ENCODE measurements at places on chromosomes 7 and 10.

GRCh38 chr10:131451407-131452015 is 140.0 kb upstream of the TCERG1L start:
- no peak for DNase-seq

DNA sequence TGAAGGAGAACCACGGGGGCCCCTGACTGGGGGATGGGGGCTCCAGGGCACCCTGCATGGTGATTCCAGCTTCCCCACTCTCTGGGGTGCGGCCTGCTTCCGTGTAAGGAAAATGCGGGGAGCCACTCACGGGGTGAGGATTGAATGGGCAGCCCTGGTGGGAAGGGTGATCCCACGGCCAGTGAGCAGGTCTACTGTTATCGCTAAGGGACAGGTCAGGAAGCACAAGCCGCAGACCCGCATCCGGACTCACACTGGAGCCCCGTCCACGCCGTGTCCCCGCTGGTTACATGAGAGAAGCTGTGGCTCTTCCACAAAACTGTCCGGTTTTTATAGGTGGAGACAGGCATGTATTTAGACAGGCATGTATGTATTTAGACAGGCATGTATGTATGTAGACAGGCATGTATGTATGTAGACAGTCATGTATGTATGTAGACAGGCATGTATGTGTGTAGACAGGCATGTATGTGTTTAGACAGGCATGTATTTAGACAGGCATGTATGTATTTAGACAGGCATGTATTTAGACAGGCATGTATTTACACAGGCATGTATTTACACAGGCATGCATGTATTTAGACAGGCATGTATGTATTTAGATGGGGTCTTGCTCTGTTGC is 5.7 kb downstream of the PSMG3 start:
- no peak for DNase-seq

DNA sequence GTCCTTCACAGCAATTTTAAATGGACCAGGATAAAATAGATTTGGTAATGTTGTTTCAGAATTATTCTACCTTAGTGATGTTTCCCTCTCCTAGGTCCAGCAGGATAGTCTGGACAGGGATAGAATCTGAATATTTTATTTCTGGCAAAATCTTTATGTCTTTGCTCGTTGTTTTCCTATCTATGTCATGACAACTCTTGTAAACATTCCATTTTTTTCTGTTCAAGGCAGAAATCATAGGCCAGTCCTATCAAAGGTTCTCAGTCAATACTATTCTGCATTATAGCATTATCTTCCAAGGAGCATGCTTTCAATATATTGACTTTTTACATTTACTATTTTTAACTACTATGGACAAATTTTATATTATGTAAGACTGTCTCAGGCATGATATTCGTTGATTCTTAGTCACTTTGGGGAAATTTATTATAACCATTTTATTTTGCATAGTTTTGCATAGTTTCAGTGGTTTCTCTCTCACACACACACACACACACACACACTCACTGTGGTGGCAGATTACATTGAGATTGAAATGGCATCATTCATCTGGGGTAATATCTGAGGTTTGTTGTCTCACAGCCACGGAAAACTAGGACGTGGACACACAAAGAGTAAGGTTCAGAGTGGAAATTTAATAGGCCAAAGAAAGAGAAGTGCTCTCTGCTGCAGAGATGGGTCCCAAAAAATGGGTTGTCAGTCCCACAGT is 17.2 kb downstream of the TAS2R60 start:
- no peak for DNase-seq

DNA sequence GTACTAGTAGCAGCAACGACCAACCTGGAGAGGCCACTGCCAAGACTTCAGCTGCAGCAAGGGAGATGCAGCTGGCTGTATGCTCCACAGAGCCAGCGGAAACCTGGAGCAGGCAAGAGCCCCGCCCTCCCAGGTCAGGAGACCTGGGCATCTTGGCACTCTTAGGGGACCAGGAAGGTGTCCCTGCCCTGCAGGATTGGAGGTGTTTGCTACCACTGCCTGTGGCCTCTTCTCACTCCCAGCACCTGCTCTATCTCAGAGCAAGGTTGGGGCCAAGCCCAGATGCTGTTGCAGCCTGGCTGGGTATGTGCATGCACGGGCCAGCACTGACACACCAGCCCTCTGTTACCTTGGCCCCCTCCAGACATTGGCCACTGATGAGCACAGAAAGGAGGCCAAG is 1512.8 kb downstream of the REEP3 start:
- no peak for DNase-seq

DNA sequence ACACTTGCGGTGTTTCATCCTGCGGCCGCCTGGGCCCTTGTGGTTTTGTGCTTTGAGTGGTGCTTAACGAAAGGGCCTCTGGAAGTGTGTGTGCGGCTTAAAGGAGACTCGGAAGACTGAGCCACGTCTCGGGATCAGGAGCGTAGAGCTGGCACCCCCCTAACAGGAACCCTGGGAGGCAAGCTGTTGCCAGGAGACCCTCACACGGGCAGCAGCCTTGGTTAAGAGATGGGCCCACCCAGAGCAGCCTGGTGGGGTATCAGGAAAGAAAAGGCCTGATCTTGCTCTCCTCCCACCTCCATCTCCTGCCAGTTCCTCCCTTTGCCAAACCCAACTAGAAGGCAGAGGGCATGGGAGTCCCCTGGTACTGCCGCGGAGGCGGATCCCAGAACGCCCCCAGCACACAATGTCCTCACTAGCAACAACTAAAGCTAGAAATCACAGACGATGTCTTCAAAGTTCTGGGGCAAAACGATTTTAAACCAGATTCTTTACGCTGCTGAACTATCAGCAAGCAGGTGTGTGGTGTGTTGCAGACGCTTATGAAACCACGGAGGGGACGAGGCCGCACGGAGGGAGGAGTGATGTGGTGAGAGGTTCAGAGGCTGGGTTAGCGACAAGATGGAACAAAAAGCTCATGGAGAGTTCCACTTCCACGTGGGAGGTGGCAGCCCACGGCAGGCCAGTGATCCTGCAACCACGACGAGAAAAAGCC is 67.0 kb upstream of the INPP5A start:
- no peak for DNase-seq

GRCh38 chr7:55065079-55065478 is 46.3 kb downstream of the EGFR start:
- DNase-seq, result peak; percentile 88

DNA sequence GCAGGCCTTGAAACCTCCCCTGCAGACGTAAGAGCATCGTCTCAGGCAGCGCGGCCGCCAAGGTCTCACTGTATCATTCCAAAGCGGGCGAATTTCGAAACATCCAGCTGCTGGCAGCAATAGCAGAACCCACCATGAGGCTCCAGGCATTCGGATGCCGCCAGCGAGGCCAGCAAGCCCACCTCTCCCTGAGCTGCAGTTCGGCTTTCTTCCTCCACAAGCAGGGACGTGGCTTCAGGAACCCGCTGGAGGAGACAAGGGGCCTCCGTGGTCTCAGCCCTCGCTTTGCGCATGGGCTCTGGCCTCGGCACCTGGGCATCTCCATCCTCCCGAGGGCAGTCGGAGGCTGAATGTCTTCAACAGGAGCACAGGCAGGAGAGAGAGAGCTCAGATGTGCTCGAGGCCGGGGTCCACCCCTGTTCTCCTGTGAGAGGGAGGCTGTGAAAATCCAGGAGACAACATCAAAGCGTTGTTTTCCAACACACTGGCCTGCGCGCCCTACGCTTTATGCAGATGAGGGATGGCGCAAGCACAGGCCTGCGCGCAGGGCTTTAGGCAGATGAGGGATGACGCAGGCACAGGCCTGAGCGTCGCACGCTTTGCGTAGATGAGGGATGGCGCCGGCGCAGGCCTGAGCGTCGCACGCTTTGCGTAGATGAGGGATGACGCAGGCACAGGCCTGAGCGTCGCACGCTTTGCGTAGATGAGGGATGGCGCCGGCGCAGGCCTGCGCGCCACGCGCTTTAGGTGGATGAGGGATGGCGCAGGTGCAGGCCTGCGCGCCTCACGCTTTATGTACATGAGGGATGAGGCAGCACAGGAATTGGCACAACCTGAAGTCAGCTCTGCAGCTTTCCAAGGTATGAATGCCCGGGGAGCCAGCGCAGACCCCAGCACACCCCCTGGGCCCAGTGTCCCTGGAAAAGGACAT is 103.2 kb downstream of the WDR37 start:
- no peak for DNase-seq

- no peak for DNase-seq
These were observed 79.9 kb downstream of the CDK14 start for GRCh38 chr7:90675982-90676381.

DNA sequence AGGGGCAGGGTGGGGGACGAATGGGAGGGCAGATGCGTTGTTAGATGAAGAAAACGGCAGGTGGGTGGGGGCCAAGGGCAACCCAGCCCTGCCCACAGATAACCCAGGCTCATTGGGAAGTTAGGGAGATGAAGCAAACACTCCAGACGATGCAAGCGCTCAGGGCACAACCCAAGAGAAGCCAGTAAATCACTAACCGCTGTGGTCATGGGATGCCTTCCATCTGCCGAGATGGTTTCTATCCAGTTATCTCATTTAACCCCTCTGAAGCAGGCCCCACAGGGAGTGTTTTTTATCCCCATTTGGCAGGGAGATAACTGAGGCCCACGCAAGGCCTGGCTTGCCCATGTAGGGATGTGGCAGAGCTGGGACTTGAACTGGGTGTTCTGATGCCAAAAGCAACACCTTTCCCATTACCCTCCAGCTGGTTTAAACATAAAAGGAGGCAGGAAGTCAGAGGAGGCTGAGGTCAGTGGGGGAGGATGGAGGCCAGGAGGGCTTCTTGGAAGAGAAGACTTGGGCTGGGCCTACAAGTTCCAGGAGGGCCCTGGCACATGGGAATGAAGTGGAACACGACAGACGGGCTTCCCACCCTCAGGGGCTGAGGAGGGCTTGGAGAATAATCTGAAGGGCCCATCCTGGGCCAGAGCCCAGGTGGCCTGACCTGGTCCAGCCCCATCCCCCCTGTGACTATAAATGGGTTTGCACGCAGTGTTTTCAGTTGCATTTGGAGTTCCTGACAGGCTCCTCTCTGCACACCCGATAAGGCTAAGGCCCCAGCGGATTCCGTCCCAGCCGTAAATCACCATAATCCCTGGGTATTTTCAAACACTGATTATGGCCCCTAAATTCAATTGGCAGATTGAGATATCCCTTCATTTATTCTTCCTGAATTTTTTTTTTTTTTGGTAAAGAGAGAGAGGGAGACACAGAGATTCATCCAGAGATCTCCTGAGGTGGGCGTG is 80.9 kb downstream of the NEURL1 start:
- no peak for DNase-seq

- no peak for DNase-seq
These were observed 23.9 kb downstream of the KLF6 start for GRCh38 chr10:3761021-3761686.

- peak; percentile 88 for DNase-seq
These were observed at the start of gene EPHA1 for GRCh38 chr7:143408686-143409561. Gene EPHA1, minus strand, starts transcription at chr7:143408856. Its CDS starts 51 bp downstream, at chr7:143408805.

DNA sequence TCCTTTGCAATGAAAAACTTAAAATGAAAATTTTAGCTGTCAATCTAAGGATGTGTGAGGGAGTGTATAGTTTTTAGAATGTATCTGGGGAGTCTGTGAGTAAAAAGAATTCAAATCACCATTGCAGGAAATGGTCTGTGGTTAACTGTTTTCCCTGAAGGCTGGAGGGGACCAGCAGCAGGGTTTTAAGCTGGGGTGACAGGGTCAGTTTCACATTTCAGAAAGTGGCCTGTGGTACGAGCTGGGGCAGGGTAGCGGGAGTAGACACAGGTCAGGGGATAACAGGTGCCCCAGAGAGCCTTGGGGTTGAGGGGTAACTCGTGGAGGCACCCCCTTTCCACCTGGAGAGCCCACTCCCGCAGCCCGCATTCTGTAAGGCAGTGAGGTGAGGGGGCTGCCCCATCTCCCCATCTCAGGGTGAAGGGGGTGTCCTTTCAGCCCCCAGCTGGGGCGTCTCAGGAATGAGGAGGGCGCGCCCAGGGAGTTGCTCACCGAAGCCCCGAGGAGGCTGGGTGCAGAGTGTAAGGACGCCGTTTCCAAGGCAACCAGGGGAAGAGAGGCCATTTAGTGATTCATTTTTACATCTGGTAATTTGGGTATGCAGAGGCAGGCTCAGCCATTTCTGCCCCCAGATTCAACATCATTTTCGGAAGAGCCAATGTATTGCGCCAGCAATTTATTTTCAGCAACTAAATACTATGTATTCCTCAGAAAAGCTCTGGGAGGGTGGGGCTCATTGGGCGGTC is 168.9 kb downstream of the SLIT1 start:
- DNase-seq, result no peak

DNA sequence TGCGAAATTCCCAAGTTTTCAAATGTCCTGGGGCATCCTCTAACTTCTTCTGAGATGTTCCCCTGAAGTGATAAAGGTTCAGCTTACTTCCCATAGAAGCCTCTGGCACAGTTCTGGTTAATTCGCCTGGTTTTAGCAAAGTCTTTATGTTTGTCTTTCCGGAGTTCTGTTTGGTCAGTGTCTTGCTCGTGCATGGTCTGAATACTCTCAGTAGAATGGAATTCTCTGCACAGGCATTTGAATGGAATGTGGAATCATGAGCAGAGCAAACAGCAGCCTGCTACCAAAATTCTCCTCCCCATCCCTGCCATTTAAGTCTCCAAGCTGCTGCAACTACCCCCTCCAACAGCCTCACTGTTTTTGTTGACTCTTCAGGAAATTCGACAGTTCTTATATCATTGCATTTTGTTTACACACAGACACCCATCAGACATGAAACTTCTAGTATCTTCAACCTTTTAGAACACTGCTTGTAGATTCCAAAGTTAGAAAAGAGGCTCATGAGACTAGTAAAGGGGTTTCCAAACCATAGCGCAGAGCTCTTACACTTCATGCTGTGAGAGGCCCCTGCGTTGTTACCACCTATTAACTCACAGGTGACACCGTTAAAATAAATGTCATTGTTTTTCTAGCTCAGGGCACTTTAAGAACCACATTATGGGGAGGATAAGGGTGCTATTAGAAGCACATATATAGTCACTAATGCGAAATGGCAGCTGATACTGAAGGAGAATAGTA is 129.7 kb downstream of the PLCE1 start:
- peak; percentile 86 for DNase-seq

GRCh38 chr7:135995748-135996147 is 18.6 kb upstream of the MTPN start:
- DNase-seq, result peak; percentile 67

GRCh38 chr10:22727112-22727511 is 12.7 kb upstream of the PIP4K2A start:
- DNase-seq, result no peak

GRCh38 chr10:63683223-63683622 is 162.0 kb downstream of the REEP3 start:
- DNase-seq, result no peak

GRCh38 chr10:65346466-65346865 is 1579.4 kb upstream of the LRRTM3 start:
- no peak for DNase-seq

DNA sequence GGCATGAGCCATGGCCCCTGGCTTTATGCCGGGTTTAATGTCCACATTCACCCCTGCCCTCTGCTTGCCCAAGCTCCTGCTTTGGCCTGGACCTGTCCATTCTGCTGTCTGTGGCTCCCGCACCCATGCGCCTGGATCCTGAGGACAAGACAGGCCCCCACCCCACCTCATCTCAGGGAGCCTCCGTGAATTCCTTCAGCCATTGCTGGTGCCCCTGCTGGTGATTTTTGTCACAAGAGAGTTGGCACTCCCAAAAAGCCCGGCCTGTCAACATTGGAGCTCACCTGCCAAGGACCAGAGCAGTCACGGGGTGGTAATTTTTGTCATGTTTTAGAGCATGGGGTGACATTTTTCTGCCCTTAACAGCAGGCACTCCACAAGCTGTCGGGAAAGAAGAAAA is 127.5 kb upstream of the PLXNA4 start:
- no peak for DNase-seq

- DNase-seq, result no peak
These were observed 195.5 kb upstream of the HPS1 start for GRCh38 chr10:98642281-98642680.
